ENCODE measurements at places on chromosomes 2 and 18.

DNA sequence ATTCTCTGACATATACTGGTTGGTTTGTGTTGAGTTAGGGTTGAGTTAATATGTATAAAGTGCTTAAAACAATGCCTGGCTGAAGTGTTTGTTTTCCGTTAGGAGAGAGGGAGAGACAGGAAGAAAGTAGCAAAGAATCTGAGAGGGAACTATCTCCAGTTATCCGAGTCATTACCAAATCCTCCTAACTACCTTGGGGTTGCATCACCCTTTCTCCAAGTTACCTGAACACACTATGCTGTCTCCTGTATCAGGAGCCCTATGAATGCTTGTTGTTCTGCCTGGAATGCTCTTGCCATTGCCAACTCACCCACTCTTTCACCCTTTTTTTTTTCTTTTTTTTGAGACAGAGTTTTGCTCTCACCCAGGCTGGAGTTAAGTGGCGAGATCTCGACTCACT is 47.9 kb upstream of the ITGAV start:
- no peak for DNase-seq

- DNase-seq: no peak
These were observed 52.8 kb upstream of the RTN4 start for GRCh38 chr2:55103046-55103445.

DNA sequence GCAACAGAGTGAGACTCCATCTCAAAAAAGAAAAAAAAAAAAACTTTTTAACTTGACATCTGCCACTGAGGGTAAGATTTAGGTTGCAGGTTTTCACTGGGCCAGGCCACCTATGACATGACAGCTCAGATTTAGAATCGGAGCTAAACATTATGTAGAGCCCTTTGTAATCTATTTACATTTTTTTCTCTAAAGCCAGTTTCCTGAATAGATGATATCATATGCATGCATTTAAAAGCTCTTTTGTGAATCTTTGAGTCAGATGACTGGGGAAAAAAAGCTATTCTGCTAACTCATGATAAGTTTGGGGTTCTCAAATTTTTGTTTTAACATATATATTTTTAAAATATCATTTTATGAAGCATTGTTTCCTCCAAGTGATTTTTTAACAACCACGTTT is 21.3 kb downstream of the PRKAG3 start:
- no peak for DNase-seq

GRCh38 chr2:67950018-67950417 is 112.8 kb downstream of the C1D start:
- no peak for DNase-seq

DNA sequence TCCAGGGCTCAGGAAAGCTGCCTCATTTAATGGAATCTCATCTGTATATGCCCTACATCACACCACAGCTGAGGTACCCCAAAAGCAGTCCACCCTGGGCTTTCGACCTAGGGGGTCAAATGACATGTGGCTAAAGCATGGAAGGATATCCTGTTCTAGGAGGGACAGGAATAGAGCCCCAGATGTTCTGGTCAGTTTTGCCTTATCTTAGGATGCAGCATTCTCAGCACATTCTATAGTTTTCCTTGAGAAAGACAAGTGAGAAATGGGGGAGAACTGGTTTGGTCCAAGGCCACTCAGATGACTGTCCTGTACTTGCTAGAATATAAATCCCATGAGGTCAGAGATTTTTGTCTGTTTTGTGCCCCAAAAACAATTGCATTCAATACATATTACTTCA is 688.0 kb upstream of the ZEB2 start:
- DNase-seq: no peak

Measured in T follicular helper cell (primary cell).